ENCODE measurements at places on chromosomes 3 and 15. TPM values are rescaled to one million over a fixed set of nuclear protein-coding genes. Genes with fewer than 3 reads are reported as not detected.

TRMT10C gene
- total RNA-seq: 19.3 TPM

PRICKLE2 gene
- total RNA-seq: 0.17 TPM

FMN1 gene
- 1.1 TPM for total RNA-seq

- no peak overlapping the region for H3K4me3 ChIP-seq
- no peaks in the 10 kb centered on the region for H3K27me3 ChIP-seq
- no peaks in the 10 kb centered on the region for H3K36me3 ChIP-seq
- DNase-seq: no peak
- H3K27ac ChIP-seq: no peak overlapping the region
These were observed 555.2 kb downstream of the MAGI1 start for GRCh38 chr3:65483480-65483879.

- peaks cover 60% of the 10 kb centered on the region for H3K4me1 ChIP-seq
- H3K4me3 ChIP-seq: no peak overlapping the region
- no peak for DNase-seq
- H3K36me3 ChIP-seq: peaks cover 4% of the 10 kb centered on the region
- H3K27ac ChIP-seq: no peak overlapping the region
These were observed 89.0 kb downstream of the PPCDC start for GRCh38 chr15:75112278-75112847.

- H3K4me1 ChIP-seq: peaks cover 35% of the 10 kb centered on the region
- H3K4me3 ChIP-seq: no peak overlapping the region
These were observed 13.1 kb upstream of the ABHD2 start for GRCh38 chr15:89075101-89075640.

WDR93 gene
- not detected for total RNA-seq

DNA sequence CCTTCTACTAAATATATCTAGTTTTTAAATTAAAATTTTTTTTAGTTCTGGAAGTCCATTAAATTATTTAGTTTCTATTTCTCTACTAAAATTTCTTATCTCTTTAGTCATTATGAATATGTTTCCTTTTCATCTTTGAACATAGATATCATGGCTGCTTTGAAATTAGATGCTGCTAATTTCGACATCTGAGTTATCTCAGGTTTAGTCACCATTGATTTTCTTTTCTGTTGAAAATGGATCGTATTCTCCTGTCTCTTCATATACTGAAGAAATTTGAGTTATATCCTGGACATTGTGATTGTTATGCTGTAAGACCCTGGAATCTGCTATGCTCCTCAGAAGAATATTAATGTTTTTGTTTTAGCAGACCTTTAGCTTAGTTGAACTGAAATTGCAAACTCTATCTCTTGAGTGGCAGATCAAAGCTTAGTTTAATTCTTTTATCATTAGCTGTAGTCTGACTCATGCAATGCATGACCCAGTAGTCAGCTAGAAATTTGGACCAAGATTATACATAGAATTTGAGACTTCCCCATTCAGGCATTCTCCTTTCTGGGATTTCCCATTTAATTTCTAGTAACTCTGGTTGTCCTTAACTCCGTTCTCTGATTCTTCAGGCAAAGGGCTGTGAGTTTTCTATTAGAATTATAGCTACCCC is 439.8 kb upstream of the IL12A start:
- H3K27me3 ChIP-seq: no peaks in the 10 kb centered on the region
- H3K4me1 ChIP-seq: no peaks in the 10 kb centered on the region
- no peak overlapping the region for H3K4me3 ChIP-seq
- H3K36me3 ChIP-seq: no peaks in the 10 kb centered on the region

DNA sequence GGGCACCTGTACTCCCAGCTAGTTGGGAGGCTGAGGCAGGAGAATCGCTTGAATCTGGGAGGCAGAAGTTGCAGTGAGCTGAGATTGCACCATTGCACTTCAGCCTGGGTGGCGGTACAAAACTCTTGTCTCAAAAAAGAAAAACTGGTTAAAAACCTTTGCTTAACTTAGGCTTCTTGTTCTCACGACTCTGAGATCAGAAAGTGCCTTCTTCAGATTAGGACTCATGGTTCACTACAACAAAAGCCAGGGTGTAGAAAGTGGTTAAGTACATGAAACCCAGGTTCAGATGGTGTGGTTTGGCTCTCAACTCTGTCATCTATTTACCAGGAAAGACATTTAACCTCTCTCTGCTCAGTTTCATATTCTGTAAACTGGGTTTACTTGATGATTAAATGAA is 168.4 kb downstream of the TUSC7 start:
- no peak for DNase-seq
- H3K27ac ChIP-seq: no peak overlapping the region

- H3K27ac ChIP-seq: peak overlapping the region; percentile 97
- peaks cover 97% of the 10 kb centered on the region for H3K4me1 ChIP-seq
- no peaks in the 10 kb centered on the region for H3K27me3 ChIP-seq
- peak overlapping the region; percentile 89 for H3K4me3 ChIP-seq
These were observed 7.0 kb downstream of the GNAI2 start for GRCh38 chr3:50242851-50243542.

DNA sequence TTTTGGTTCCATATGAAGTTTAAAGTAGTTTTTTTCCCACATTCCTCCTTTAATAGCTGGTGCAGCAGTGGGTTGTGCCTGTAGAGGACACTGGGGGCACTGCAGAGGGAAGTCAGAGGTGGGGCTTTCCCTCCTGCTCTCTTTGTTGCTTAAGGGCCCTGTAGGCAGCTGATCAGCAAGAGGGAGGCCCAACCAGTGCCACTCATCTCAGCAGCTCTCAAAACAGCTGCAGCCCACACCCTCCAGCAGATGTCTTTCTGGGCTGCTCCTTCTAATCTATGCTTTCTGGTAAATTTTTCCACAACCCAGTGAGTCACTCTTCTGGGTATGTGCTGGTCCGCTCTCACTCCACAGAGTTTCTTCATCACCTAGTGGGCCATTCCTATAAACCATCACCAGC is 263.8 kb downstream of the FEZF2 start:
- no peaks in the 10 kb centered on the region for H3K27me3 ChIP-seq
- H3K27ac ChIP-seq: no peak overlapping the region
- no peak overlapping the region for H3K4me3 ChIP-seq
- no peaks in the 10 kb centered on the region for H3K4me1 ChIP-seq

- H3K4me1 ChIP-seq: no peaks in the 10 kb centered on the region
- peak; percentile 7 for DNase-seq
- no peaks in the 10 kb centered on the region for H3K27me3 ChIP-seq
- H3K4me3 ChIP-seq: no peak overlapping the region
These were observed 6.1 kb upstream of the USP8 start for GRCh38 chr15:50418041-50418583.
